Fibroblast of gingiva (primary cell): ENCODE measurements at places on chromosomes 16 and 17.

GRCh38 chr17:3892095-3892998, 506 bp downstream of the CAMKK1 start:
- peak; percentile 72 for DNase-seq

DNA sequence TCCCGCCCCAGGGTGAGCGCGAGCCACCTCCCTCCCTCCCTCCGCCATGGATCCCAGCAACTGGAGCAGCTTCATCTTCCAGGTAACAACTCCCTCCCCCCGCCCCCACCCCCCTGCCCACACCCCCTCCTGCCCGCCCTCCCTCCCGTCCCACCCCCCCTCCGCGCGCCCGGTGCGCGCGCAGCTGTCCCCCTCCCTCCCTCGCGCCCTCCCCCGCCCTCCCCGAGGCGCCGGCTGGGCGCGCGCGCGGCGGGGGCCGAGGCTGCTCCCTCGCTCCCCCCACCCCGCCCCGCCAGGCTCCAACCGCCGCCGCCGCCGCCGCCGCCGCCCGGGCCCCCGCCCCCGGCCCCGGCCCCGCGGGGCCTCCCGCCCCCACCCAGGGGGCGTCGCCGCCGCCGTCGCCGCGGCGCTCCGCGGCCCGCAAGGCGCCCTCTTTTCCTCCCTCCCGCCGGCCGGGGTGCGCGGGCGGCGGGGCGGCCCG, at the start of gene MAZ:
Gene MAZ, plus strand, starts transcription at position 431 of the 481 bp plus-strand sequence. CDS start 173 bp downstream, outside the sequence.
- no peak for DNase-seq

DNA sequence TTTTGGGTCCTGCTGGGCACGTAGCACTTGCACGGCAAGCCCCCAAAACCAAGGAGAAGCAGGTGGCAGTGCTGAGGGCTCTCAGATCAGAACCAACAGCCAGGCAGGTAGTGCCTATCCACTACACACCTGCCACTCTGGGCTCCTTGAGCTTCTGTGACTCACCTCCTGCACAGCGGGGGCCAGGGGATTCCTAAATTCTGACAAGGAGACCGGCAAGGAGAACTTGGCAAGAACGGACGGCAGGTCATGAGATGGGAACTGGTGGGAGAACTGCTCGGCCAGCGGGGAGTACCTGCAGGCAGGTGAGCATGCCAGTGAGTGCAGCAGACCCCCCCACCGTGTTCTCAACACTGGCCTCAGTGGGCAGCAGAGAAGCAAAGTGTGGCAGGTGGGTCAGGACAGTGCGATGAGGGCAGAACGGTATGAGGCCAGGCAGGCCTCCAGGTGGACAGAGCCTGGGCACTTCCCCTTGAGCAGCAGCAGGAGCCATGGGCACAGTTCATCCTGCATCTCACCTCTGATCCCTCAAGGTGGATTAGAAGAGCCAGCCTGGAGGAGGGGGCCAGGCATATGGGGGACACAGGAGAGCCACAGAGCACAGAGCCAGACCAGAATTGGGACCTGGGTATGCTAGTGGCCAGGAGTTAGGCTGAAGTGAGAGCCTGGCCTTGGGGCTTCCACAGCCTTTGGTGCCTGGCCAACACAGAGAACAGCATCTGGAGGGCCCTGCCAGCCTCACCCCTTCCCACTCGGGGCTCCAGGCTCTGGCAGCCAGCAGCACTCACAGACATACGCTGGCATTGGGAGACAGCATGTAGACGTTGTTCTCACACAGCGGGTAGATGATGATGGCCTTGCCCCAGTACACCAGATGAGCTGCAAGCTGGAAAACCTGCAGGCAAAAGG, 14.7 kb downstream of the MPG start:
- no peak for DNase-seq

- no peak for DNase-seq
These were observed 229.6 kb upstream of the TNRC6C start for GRCh38 chr17:77728871-77729270.

- no peak for DNase-seq
These were observed 17.4 kb downstream of the ADAP2 start for GRCh38 chr17:30939051-30939689.

- no peak for DNase-seq
These were observed 12.2 kb upstream of the BEAN1 start for GRCh38 chr16:66414891-66415290.

DNA sequence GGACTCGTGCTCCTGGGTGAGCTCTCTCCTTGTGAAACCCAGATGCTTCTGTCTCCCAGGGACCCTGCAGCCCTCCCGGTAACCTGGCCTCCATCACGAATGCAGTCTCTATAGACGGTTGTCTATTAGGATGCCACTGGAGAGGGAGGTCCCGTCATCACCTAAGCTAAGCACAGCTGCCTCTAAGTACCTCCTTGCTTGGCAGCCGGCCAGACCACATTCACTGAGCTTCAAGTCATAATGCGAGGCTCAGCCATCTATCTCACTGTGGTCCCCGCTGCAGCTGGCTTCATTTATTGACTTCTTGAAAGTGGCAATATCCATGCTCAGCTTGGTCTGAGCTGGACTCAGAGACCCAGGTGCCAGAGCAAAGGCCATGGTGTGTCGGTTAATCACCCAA, 74.5 kb upstream of the HSBP1 start:
- no peak for DNase-seq

GRCh38 chr17:35766903-35767510, 6.3 kb downstream of the C17orf50 start:
- peak; percentile 32 for DNase-seq

- DNase-seq = peak; percentile 43
These were observed 54.5 kb upstream of the MRC2 start for GRCh38 chr17:62572888-62573401.

DNA sequence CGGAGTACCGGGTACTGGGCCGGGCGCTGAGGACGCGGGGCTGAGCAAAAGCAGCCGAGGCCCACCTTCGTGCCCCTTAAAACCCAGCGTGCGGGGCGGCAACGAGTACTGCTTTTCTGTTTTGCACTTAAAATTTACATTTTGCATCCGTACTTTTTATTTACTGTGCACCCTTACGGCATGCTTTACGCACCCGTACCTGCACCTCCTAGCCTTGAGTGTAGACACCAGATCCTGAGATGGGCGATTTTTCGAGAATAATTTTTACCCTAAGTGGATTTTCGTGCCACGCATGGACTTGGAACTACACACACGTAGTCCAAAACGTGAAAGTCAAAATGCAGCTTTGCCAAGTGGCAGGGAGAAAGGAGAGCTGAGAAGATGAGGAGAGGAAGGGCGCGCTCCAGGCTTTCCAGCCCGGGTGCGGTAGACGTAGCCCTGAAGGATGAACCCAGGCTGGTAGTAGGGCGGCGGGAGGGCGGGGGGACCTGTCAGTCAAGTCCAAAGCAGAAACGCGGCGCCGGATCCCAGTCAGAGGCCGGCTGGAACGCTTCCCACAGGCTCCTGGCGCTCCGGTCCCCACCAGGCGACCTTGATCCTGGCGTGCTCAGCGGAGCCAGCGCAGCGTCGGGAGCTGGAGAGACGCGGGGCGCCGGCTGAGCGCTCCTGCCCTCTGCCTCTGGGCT, 1.2 kb upstream of the CBLN1 start:
- DNase-seq = no peak

DNA sequence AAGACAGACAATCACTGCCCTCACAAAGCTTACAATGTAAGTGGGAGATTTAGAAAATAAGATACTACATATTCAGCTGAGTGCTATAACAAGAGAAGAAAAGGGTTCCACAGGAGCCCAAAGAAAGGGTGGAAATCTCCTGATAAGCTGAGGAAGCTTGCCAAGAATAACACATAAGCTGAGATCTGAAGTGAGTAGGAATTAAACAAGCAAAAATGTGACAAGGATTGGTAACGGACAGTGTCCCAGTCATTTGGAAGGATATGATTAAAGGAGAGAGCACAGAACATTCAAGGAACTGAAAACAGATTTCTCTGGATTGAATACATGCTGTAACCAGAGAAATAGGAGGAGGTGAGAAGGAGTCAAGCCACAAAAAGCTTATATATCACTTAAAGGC, 13.0 kb downstream of the CDYL2 start:
- no peak for DNase-seq

- no peak for DNase-seq
These were observed 117.6 kb downstream of the CCT6B start for GRCh38 chr17:34843682-34844081.

GRCh38 chr17:80486692-80487091, 10.3 kb upstream of the NPTX1 start:
- no peak for DNase-seq

- DNase-seq = no peak
These were observed 9.0 kb downstream of the DNAAF8 start for GRCh38 chr16:4743226-4743878.

DNA sequence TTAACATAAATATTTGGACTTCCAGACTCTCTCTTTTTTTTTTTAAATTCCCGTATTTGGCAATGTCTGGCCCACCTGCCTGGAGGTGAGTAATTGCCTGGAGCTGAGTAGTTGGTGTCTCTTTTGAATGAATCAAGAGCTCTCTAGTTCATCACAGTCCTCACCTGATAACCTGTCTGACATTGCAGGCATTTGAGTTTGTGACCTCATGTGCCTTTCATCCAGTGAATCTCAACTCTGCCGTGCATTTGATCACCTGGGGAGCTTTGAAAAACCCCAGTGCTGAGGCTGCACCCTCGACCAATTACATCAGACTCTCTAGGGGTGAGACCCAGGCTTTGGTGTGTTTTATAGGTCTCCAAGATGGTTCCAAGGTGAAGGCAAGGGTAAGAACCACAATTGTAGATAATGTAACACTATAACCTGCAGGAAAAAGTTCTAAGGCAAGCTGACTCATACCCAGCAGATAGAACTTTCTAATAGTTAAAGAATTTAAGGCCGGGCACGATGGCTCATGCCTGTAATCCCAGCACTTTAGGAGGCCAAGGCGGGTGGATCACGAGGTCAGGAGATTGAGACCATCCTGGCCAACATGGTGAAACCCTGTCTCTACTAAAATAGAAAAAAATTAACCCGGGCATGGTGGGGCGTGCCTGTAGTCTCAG, 24.5 kb upstream of the HS3ST2 start:
- DNase-seq = no peak

- DNase-seq = peak; percentile 58
These were observed 2.5 kb upstream of the ATP6V0C start for GRCh38 chr16:2511128-2511800.

GRCh38 chr16:19008245-19009169, 24.8 kb downstream of the TMC7 start:
- DNase-seq = peak; percentile 95

- no peak for DNase-seq
These were observed 14.5 kb downstream of the ZFHX3 start for GRCh38 chr16:73033271-73033998.

- peak; percentile 72 for DNase-seq
These were observed 194.6 kb upstream of the DYNLRB2 start for GRCh38 chr16:80346111-80346632.

DNA sequence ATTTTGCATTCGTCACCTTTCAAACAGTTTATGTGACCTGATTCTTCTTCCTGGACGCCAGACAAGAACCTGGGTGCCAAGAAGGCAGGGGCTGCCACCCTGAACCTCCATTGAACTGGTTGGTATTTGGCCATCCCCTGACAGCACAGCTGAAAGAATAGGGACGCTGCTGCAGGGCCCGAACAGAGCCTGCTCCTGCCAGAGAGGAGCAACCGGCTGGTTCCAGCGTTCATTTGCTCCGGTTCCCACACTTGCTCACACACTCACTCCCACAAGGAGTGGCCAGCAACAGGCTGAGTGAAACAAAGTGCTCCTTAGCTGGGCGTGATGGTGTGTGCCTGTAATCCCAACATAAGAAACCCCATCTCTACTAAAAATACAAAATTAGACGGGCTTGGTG, 14.9 kb downstream of the KRT9 start:
- DNase-seq = no peak

GRCh38 chr16:69859105-69859989, 91.8 kb upstream of the CLEC18A start:
- no peak for DNase-seq

DNA sequence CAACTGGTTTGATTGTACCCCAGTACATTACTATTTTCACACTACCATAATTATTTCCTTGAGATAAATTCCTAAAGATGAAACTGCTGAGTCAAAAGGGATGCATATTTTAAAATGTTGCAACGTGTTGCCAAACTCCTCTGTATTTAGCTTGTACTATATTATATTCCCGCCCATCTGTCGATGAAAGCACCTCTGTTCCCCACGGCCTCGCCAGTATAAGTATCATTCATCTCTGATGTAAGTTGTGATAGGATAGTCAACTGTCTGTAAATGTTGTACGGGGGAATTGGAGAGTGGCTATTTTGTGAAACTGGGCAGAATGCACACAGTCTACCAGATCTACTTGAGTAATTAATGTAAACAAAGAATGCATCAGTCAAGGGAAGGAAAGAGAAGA, 47.7 kb upstream of the TNRC6A start:
- peak; percentile 76 for DNase-seq

- no peak for DNase-seq
These were observed 58.2 kb downstream of the RMI2 start for GRCh38 chr16:11403534-11403795.

GRCh38 chr17:76076765-76077583, 2.0 kb upstream of the ZACN start:
- DNase-seq = no peak

GRCh38 chr17:48438516-48439061, 8.6 kb upstream of the SKAP1 start:
- DNase-seq = no peak

- DNase-seq = peak; percentile 4
These were observed 28.1 kb downstream of the MYBBP1A start for GRCh38 chr17:4527134-4527533.

DNA sequence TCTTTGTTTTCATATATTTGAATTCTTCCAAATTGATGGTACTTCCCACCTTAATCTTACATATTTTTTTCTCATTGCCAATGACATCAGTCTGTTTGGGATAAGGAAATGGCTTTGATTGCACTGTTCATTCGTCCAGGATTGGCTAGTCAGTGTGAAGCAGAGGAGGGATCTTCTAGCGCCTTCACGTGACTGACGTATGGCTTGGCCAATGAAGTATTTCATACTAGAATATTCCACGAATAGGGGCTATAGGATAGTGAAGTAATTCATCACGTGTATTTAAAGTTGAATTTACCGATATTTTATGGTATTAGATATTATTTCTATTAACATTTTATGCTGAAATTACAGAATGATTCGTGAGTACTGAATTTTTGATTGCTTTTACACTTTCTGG, 178.7 kb upstream of the ZFHX3 start:
- no peak for DNase-seq

DNA sequence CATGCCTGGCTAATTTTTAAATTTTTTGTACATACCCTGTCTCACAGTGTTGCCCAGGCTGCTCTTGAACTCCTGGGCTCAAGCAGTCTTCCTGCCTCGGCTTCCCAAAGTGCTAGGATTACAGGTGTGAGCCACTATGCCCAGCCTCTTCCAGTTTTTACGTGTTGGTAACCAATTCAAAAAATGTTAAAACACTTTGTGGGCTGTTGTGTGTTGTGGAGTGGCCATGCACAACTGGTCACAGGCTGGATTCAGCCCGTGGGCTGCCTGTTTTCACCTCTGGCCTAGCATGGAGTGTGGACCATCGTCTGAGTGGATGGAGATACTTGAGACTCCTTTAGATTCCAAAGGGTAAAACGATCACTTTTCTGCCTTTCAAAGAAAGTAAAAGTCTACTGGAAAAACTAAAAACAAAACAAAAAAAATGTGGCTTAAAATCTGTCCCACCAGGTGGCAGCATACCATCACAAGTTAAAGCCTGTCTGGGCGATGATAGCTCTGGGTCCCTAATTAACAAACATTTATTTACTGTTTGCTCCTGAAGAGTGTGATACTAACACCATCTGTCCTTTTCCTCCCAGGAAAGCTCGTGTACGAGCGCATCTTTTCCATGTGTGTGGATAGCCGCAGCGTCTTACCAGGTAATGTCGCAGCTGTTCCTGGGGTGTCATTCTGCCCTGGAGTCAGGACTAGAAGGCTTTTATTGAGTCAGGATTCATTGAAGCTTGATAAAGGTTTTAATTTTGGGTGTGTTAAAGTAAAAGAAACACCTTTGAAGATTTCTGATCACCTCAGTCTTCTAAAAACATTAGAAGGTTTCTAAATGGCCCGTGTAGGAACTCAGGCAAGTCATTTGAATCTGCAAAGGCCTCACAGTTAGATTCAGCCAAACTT, 45.8 kb downstream of the VPS35L start:
- peak; percentile 36 for DNase-seq
